AG04450 (cell line): ENCODE measurements at places on chromosomes 11 and 22.

- DNase-seq = no peak
Observed at GRCh38 chr11:7261578-7261977, 9.9 kb downstream of the SYT9 start.

DNA sequence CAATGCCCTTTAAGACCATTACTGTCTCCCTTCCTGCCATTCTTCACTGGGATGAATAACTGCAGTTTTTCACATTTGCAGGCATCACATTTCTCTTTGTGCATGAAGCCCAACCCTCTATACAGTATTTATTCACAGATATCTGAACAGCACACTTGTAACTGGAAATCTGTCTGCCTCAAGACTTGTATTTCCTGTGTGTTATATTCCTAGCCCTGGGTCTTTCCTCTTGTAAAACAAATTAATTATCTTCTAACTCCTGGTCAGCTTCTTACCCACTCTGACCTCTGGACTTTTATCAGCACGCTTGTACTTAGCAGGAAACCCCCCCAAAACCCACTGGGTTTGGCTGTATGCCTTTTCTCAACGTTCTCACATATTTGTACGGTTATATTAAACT, 2.0 kb downstream of the CSRP3 start:
- DNase-seq = no peak

DNA sequence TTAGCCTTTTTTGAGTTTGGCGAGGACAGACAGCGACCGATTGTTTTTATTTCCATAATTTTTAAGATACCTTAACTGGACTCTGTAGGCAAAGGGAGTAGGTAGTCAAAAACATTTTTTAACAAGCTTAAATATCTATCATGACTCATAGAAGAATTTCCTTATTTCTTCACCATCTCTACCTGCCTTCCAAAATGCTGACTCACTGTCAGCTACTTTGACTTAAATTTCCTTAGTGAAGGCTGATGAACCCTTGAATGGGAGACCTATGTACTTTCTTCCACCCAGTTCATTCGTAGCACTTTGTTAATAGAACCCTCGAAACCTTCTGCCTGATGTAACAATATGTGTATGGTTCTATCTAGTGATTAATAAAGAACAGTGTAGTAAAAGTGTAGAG, 1.1 kb upstream of the MTMR2 start:
- no peak for DNase-seq

DNA sequence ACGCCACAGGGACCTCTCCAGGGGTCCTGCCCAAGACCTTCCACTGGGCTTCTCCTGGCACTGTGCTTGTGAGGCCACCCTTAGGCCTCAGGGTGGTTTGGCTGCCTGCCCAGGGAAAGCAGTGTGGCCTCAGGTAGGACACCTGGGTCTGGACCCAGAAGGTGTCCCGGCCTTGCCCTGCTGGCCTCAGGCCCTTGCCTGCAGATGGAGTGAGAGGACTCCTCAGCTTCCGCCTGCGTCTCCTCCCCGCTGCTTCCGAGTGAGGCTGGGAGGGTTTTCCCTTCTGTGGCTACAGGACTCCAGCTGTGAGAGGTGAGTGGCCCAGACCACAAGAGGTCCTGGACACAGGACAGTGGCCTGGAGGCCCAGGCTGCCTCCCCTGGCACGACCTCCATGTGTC, 60.4 kb downstream of the WNT7B start:
- no peak for DNase-seq

GRCh38 chr11:31030138-31030792, 339.3 kb downstream of the DCDC1 start:
- DNase-seq = no peak

DNA sequence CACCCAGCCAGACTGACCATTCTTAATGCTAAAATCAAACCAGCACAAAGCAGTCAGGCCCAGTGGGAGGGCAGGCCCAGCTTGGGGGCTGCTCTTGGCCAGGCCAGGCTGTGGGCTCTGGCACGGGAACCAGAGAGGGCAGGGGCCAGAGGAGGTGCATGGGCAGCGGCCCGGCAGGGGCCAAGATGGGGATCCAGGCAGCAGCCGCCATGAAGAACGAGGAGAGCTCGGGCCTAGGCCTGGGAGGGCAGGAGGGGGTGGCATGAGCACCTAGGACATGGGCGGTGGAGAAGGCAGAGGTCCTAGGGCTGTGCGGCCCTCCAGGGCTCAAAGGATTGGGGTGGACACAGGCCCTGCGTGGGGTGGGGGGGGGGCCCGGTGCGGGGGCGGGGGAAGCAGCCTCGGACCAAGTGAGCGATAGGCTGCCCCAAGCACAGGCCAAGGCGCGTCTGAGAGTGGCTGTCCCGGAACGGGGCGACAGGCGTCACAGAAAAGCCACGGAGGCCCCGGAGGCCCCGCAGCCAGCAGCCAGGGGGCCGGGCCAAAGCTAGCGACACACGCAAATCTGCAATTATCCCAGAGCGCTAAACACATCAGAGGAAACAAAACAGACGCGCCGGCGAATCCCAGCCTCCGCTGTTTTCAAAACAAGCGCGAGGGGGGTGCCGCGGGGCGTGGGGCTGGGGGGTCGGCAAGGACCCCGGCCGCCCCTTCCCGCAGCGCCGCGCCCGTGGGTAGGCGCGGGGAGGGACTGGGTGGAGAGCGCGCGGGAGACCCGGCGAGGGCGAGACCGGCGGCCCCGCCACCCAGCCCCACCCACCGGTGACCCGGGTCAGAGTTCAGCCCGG, 8.3 kb downstream of the PLXNB2 start:
- DNase-seq = no peak

- DNase-seq = no peak
Observed at GRCh38 chr11:76767659-76768058, 15.5 kb upstream of the TSKU start.

GRCh38 chr11:12750181-12750580, 76.0 kb downstream of the TEAD1 start:
- no peak for DNase-seq

DNA sequence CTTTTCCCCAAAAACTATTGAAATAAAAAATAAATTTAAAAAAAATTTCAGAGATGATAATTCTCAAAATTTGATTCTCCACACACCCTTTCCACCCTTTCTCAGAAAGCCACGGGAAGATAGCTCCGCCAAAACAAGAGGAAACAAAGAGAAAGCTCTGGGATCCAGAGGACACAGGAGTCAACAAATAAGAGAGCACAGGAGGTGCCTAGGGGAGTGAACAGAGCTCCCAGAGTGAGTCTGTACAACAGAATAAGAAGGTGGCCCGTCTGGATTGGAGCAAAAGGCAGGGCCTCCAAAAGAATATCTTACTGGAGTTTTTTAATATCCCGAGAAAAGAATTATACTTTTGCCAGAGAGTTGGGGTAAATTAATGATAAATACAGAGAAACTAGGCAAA, 96.3 kb upstream of the DRD2 start:
- no peak for DNase-seq

- no peak for DNase-seq
Observed at GRCh38 chr11:59766542-59767224, 11.5 kb downstream of the STX3 start.

DNA sequence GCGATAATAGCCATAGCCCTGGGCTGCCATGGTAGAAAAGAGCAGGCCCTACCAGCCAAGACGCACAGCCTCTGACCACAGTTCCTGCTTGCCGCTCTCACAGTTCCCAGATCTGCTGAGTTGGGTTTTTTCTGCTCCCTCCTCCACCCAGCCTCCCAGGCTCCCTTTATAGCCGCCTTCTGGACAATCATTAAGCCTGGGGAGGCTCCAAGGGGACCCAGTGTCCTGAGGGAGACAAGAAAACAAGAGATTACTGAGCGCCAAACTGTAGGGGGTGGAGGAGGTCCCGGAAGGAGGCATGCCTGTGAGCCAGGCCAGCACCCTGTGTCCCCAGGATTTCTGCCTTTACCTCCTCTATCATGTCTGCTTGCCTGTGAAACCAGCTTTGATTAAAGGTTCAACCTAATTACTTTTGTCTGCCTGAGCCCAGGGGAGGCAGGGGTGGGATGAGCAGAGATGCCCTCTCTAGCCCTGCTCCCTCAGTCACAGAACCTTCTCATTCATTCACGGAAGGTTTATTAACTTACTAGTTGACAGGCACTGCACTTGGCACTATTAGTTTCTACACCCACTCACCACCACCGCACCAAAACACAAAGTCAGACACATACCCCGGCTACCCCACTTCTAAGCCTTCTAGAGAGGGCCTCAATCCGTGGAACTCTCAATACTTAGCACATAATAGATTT, 1.2 kb downstream of the SLC37A4 start:
- no peak for DNase-seq

- DNase-seq = no peak
Observed at GRCh38 chr22:31094021-31094551, 13.0 kb downstream of the SMTN start.

GRCh38 chr22:17914474-17914873, 109.9 kb downstream of the MICAL3 start:
- no peak for DNase-seq

- no peak for DNase-seq
Observed at GRCh38 chr11:70555078-70555477, 156.7 kb downstream of the CTTN start.

DNA sequence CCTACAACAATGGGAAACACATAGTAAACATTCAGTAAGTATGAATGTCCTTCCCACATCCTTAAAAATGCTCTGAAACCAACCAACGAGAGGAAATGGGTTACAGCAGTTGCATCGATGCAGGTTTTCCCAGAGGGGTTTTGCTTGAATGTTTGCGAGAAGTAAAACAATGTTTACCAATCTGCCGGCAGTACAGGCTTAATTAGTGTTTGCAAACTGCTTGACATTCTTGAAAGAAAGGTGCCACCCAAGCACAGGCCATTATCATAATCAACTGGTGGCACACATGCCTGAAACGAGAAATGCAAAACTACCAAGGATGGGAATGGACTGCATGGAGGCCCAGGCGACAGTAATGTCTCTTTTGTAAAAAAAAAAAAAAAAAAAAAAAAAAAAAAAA, 27.1 kb upstream of the OPCML start:
- DNase-seq = no peak

DNA sequence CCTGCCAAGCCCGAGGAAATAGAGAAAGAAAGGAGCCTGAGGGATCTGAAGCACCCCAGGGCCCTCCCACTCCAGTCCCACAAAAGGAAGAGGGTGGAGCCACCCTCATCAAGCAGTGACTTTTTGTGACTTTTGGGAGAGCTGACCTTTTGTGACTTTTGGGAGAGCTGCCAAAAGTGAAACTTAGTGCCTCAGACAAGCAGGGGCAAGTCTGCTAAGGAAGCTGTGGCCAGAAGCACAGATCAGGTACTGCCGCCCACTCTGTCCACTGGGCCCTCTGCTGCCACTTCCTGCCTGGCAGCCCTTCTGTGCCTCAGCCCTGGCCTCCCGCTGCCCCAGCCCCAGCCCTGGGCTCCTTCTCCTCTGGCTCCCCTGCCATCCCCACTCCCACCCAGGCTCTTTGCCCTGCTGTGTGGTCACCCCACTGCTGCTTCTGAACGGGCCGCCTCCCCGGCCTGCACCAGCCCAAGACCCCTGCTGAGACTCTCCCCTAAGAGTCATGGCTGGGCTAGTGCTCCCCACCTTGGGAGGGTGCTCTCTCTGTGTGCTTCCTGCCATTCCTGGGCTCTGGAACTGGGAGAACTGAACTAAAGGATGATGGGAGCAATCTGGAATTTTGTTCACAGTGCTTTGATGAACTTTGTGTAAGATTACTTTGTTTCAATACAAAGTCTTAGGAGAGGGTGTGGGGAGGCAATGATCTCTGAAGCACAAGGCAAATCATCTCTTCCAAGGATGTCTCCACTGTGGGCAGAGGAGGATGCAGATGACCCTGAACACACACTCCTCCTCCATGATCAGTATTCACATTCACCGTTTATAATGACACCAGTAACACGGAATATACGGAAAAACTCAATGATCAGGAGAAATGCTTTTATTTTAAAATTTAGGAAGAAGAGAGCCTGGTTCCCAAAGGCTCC, at the start of gene APOBEC3H:
Gene APOBEC3H (plus strand): TSS at position 147 of the 923 bp plus-strand sequence. CDS start 3,035 bp downstream, outside the sequence.
- DNase-seq = no peak

DNA sequence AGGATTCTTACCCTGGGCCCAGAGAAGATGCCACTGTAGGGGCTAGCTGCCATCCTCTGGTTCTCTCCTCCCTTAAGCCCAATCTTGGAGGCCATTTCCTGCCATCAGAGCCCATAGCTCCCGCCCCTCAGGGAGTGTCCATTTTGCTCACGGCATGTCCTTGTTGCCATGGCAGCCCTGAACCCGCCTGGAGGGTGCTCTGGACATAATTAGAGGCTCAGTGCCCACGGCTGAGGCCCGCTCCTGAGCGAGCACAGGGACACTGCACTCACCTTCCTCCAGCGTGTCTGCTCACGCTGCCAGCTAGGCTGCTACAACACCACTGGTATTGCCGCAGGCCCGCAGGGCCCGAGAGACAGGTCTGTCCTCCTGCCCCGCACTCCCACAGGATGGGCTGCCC, 11.1 kb upstream of the SUSD2 start:
- no peak for DNase-seq

GRCh38 chr11:65440831-65441499, 18.4 kb downstream of the NEAT1 start:
- no peak for DNase-seq

- no peak for DNase-seq
Observed at GRCh38 chr11:20459865-20460264, 72.3 kb downstream of the PRMT3 start.

DNA sequence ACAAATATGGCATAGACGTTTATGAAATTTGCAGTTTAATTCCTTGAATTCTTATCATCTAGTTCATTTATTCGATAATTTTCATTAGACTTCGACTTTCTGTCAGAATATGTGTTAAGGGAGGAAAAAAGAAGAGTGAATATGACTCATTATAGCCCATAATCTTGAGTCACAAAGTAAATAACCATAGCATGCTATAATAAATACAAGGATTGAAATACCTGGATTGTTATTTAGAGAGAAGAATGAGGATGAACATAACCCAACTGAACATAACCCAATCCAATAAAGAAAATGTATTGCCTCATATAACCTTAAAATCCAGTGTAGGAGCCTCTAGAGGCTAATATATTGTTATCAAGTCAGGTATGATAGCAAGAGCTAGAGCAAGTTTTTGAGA, 1858.3 kb upstream of the RAG2 start:
- DNase-seq = no peak

DNA sequence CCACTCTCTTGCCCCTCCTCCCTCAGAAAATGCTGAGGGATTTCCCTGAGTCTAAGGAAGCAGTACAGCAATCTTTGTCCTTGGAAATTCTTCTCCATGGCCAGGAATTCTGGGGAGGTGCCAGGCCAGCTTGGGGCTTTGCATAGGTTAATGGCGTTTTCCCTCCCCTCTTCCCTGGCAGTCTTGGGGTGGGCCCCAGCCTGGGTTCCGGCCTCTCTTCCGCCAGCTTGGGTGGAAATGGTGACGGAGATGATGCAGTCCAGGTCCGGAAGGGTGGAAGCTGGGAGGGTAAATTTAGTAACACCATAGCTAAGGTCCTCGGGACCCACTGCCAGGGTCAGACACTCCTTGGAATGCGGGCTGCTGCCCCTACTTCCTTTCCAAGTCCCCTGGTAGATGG, 5.0 kb downstream of the PHLDB1 start:
- DNase-seq = no peak

DNA sequence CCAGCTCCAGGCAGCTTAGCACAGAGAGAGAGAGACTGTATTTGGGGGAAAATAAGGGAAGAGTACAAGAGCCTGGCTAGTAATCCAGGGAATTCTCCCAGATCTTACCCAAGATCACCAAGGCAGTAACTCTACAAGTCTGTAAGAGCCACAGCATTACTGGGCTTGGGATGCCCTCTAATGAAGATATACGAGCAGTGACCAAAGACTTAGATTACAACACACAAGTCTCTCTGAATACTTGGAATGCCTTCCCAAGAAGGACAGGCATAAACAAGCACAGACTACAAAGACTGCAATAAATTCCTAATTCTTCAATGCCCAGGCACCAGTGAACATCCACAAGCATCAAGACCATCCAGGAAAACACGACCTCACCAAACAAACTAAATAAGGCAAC, 17.7 kb downstream of the DNAJC24 start:
- no peak for DNase-seq
